ENCODE measurements at places on chromosomes 16 and 17.
A peak's percentile ranks its signal among the peaks of the same experiment; 100 is the strongest.

- H3K27me3 ChIP-seq, result no peaks in the 10 kb centered on the region
- no peak overlapping the region for H3K4me3 ChIP-seq
- H3K4me1 ChIP-seq, result peaks cover 22% of the 10 kb centered on the region
- H3K36me3 ChIP-seq, result no peaks in the 10 kb centered on the region
Observed at GRCh38 chr16:89920723-89921122, 2.1 kb downstream of the MC1R start.

- H3K27me3 ChIP-seq, result no peaks in the 10 kb centered on the region
- no peak overlapping the region for H3K27ac ChIP-seq
- no peak overlapping the region for H3K4me3 ChIP-seq
- DNase-seq, result no peak
- H3K36me3 ChIP-seq, result no peaks in the 10 kb centered on the region
- H3K4me1 ChIP-seq, result peaks cover 15% of the 10 kb centered on the region
Observed at GRCh38 chr17:81310949-81311550, 15.9 kb upstream of the SLC38A10 start.

DNA sequence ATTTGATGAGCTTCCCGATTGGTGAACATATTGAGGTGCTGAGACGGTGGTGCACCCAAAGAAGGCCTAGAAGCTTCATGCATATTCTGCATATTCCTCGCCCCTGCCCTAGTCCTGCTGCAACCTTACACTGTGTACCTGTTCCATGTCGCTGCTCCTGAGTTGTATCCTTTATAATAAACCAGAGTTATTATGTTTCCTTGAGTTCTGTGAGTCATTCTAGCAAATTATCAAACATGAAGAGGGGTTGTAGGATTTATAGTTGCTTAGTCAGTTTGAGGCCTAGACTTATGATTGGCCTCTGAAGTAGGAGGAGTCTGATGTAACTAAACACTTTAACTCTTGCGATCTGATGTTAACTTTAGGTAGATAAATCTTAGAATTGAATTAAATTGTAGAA is 436.8 kb downstream of the CA10 start:
- H3K27ac ChIP-seq, result no peak overlapping the region
- no peak for DNase-seq
- no peaks in the 10 kb centered on the region for H3K27me3 ChIP-seq
- H3K36me3 ChIP-seq, result no peaks in the 10 kb centered on the region
- no peak overlapping the region for H3K4me3 ChIP-seq

DNA sequence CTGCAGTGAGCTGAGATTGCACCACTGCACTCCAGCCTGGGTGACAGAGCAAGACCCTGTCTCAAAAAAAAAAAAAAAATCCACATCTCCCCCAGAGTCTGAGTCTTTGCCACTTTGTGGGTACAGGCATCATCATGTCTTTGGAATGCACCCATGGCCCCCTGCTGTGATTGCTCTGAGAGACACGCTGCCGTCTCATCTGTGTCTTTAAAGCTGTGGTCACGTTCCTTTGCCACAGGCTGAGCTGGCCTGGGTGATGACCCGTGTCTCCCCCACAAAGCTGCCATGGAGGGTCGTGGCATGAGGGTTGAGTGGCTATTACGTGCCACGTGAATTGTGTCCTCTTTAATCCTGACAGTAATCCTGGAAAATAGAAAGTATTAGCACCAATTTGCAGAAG is 20.2 kb downstream of the CRISPLD2 start:
- H3K27me3 ChIP-seq, result no peaks in the 10 kb centered on the region
- H3K27ac ChIP-seq, result no peak overlapping the region

DNA sequence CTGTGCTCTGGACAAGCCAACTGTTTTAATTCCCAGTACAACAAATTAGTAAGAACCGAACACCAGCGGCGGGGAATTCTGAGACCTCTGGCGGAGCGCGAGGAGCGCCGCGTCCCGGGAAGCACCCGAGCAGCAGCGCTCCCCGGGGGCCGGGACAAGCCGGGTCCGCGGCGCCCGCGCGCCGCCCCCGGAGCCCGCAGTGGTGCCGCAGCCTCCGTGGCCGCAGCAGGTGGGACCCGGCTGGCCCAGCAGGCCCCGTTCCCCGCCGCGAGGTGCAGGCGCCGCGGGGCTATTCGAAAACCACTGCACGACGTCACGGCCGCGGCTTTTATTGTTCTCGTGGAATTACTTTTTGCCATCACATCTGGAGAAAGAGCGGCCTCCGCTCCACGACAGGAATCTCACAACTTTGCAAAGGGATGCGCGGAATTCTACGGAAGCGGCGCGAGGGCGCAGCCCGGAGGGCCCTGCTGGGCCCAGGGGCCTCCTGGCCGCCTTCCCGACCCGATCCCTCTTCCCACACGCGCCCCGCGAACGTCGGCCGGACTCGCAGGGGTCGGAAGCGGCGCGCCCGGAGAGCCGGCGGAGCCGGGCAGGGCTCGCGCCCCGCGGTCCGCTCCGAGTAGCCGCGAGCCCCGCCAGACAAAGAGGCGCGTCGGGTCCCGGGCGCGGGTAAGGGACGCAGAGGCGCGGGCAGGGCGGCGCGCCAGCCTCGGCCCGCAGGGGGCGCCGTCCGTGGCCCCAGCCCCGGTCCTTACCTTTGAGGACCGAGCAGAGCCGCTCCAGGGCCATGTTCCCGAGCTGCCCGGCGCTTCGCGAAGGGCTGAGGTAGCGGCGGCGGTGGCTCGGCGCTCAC is 696 bp downstream of the NETO2 start:
- H3K4me1 ChIP-seq, result peaks cover 34% of the 10 kb centered on the region
- H3K27me3 ChIP-seq, result no peaks in the 10 kb centered on the region
- H3K4me3 ChIP-seq, result peak overlapping the region; percentile 95
- DNase-seq, result peak; percentile 66
- no peaks in the 10 kb centered on the region for H3K36me3 ChIP-seq

- H3K4me1 ChIP-seq, result no peaks in the 10 kb centered on the region
- no peak overlapping the region for H3K4me3 ChIP-seq
- H3K36me3 ChIP-seq, result no peaks in the 10 kb centered on the region
- DNase-seq, result no peak
- no peak overlapping the region for H3K27ac ChIP-seq
Observed at GRCh38 chr17:14552306-14552705, 251.4 kb downstream of the HS3ST3B1 start.

DNA sequence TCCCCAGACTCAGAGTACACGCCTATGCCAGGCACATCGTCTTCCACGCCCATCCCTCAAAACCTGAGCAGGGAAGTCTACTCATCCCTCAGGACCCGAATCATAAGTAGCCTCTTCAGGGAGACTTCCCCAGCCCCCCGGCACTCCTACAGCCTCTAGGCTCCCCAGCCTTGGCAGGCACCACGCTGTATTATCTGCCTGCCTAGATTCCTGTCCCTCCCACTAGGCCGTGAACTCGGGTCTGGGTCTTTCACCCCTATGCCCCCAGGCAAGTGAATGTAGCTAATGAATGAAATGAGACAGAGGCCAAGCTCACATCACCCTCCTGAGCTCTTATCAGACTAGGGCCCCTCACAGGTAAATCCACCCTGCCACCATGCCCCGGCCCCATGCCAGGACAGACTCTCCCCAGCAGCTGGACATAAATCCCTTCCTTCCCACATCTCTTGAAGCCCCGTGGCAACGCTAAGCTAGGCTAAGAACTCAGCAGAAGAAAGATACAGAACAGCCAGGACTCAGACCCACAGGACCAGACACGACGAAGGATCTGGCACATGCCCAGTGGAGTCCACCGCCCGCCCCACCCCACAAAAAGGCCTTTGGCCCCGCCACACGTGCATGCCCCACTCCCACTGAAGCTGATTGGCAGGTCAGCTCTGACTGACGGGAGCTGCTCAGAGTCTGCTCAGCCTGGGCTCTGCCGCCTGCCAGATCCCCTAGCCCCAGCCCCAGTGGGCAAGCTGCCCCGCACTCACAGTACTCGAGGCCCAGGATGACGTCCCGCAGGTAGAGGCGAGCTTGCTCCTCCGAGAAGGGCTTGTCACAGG is 13.0 kb downstream of the CAMKK1 start:
- H3K27ac ChIP-seq, result no peak overlapping the region
- no peak for DNase-seq
- H3K36me3 ChIP-seq, result peaks cover 22% of the 10 kb centered on the region

DNA sequence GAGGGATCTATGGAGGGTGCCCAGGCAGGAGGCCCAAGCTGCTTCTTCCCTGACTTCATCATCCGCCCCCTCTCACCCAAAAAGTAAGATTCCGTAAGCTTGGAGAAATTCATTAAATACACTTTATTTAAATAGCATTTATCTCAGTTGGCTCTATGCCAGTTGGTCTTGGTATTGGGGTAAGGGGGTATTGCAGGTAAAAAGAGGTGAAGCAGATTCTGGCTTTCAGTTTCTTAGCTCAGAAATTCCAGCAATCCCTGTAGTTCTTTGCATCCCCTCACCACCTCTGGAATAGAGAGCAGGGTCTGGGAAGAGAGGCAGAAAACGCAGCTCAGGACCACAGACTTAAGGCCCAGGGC is 750 bp upstream of the ALDOC start:
- H3K4me1 ChIP-seq, result peaks cover 4% of the 10 kb centered on the region
- DNase-seq, result no peak
- no peaks in the 10 kb centered on the region for H3K27me3 ChIP-seq
- peaks cover 48% of the 10 kb centered on the region for H3K36me3 ChIP-seq
- H3K27ac ChIP-seq, result peak overlapping the region; percentile 49

- DNase-seq, result no peak
- no peak overlapping the region for H3K27ac ChIP-seq
- H3K36me3 ChIP-seq, result peaks cover 66% of the 10 kb centered on the region
- H3K4me3 ChIP-seq, result no peak overlapping the region
- no peaks in the 10 kb centered on the region for H3K4me1 ChIP-seq
Observed at GRCh38 chr16:102060-102855, 24.2 kb downstream of the MPG start.

- H3K4me3 ChIP-seq, result no peak overlapping the region
- H3K27ac ChIP-seq, result peak overlapping the region; percentile 69
- H3K27me3 ChIP-seq, result no peaks in the 10 kb centered on the region
Observed at GRCh38 chr17:17900615-17901520, 64.1 kb upstream of the SREBF1 start.

DNA sequence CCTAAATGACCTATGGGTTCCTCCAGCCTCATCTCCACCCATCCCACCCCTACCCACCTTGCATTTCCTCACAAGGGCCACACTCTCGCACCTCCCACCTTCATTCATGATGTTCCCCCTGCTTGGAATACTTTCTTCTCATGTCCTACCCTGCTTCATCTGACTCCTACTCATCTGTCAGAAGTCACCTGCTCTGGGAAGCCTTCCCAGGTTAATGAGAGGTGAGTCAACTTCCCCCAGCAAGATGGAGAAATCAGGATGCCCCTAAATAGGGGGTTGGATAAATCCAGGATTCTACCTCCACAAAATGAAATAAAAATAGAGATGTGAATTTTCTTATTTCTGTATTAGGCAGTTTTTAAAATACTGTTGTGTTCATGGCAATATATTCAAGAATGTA is 51.0 kb upstream of the WSB1 start:
- H3K4me3 ChIP-seq, result no peak overlapping the region
- H3K27me3 ChIP-seq, result no peaks in the 10 kb centered on the region
- peaks cover 50% of the 10 kb centered on the region for H3K4me1 ChIP-seq
- H3K27ac ChIP-seq, result peak overlapping the region; percentile 65
- H3K36me3 ChIP-seq, result no peaks in the 10 kb centered on the region
- no peak for DNase-seq

GRCh38 chr16:74099530-74099929 is 197.1 kb upstream of the PSMD7 start:
- no peaks in the 10 kb centered on the region for H3K4me1 ChIP-seq
- peaks cover 20% of the 10 kb centered on the region for H3K27me3 ChIP-seq
- no peaks in the 10 kb centered on the region for H3K36me3 ChIP-seq
- no peak overlapping the region for H3K4me3 ChIP-seq

DNA sequence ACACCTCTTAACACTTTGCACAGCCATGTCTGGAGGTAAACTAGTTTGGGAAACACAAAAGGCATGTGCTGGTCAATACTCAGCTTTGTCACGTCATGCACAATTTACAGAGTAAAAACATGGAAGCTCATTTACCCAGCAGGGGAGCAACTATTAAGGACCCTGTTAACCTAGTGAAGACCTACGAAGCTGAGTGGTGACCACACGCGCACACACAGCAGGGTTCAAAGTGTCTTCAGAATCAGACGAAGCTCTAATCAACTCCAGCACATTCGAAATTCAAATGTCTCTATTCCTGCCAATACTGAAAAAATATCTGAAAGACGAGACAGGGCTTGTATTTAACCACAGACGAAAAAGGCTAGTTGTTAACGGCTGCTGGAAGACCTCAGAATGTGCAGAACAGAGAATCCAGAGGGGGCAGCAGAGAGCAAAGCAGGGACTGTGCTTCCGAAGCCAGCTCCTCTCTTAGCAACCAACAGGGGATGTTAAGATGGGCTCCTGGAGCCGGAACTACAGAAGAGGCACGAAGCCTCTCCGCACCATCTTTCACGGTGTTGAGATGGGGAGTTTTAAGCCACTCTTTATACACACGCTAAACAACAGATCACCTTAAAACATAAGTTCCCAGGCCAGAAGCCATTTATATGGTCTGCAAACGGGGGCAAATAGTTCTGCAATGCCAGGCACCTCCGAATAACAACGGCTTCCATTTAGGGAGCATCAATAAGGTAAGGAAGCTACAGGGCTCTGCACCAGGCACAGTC is 45.7 kb downstream of the CMTM4 start:
- DNase-seq, result no peak
- no peak overlapping the region for H3K27ac ChIP-seq
- no peak overlapping the region for H3K4me3 ChIP-seq
- no peaks in the 10 kb centered on the region for H3K27me3 ChIP-seq
- no peaks in the 10 kb centered on the region for H3K36me3 ChIP-seq
- peaks cover 8% of the 10 kb centered on the region for H3K4me1 ChIP-seq

DNA sequence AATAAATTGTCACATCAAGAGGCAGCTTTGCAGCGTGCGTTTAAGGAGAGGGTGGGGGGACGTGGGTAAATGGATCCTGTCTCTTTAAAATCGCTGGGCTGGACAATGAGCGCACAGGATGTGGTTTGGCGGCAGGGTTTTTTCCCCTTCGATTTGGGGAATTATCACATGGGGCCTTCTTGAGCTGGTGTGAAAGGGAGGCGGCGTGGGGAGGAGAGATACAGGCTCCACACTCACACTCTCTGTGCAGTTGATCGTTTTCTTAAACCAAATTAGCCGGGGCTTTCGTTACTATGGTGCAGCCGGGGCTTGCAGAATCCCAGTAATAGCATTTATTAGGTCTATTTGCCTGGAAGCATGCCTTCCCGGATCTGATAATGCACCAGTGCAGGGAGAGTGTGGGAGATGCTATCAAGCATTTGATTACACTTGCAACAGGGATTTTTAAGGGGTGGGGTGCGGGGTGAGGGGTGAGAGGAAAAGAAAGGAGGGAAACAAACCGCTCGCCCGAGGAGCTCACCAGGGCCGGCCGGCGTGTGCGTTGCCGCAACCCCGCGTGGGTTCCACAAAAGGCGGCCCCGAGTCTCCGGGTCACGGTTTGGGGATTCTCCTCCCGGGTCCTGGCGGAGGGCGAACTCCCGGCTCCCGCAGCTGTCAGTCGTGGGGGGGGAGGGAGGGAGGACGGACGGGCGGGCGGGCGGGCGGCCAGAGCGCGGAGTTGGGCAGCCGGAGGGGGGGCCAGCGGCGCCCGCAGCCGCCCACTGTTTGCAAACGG is 58.8 kb upstream of the GSE1 start:
- peaks cover 13% of the 10 kb centered on the region for H3K4me1 ChIP-seq
- H3K27me3 ChIP-seq, result no peaks in the 10 kb centered on the region

Measured in RWPE2 (cell line).